CD4-positive, CD25-positive, alpha-beta regulatory T cell (primary cell): ENCODE measurements at places on chromosomes 5 and 9.

- no peak for DNase-seq
Measured at GRCh38 chr9:36288070-36288469, 29.8 kb upstream of the GNE start.

DNA sequence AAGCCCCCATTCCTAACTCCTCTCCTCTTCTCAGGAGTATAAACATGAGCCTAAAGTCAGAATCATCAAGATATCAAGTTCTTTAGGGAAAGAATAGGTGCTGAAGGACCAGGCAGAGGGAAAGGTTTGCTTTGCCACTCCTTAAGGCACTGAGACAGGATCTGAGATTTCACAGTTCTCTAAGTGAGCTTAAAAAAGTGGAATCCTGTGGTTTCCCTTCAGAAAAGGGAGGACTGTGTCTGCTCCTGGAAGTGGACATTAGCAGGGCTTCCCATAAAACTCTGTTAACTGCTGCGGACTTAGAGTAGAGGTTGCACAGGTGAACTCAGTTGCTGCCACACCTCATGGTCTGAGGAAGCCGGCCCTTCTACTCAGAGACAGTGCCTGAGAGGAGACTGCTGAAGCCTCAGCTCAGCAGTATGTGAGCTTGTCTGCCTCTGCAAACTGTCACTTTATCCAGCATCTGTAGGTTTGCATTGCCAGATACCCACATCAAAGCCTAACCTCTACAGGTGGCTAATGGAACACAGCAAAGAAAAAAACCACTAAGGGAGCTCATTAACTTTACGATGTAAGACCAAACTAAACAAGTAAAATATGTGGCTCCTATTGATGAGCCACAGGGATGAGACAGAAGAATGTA is 42.9 kb downstream of the RIC1 start:
- DNase-seq: peak; percentile 73

GRCh38 chr9:17130725-17131124 is 4.1 kb upstream of the CNTLN start:
- no peak for DNase-seq

DNA sequence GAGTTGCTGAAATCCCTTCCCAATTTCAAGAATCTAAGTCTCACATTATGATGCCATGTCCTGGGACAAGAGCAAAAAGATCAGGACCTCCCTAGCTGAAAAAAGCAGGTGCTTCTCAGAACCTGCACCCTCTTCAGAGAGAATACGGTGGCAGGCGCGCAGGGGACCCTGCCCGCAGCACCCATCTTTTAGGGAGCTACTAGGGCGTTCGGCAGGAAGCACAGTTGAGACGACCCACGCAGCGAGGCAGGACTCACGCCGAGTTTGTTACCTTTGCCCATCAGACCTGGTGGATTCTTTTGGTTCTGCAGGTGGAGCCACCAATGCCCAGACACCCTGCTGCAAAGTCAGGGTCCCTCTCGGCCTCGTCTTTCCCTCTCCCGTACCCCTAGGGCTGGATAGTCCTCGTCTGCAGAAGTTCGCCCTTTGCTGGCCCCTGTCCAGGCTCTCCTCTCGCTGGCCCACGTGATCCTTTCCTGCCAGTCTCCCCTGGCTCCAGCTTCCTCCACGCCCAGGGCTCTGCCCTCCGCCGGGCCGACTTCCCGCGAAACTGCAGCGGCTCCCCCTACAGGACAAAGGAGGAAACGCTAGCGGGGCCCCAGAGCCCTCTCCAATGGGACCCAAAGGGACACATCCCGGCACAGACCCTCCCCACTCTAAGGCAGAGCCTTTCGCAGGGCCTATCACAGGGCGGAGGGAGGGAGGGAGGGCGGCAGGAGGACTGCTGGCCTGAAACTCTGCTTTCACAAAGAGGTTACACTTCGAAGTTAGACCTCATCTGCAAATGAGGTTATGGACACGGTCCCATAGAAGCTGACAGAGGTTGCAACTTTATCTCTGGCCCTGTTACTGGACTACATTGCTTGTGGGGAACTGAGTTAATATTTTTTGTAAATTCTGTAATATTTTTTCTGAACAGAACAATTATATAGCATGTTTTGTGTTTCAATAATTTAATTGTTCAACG is 28.8 kb downstream of the TMEM174 start:
- DNase-seq: peak; percentile 44

GRCh38 chr9:36033788-36034187 is 2.9 kb upstream of the RECK start:
- DNase-seq: no peak

- no peak for DNase-seq
Measured at GRCh38 chr9:14415947-14416346, 102.0 kb upstream of the NFIB start.

GRCh38 chr9:128055344-128056040 is 11.6 kb downstream of the NAIF1 start:
- no peak for DNase-seq

DNA sequence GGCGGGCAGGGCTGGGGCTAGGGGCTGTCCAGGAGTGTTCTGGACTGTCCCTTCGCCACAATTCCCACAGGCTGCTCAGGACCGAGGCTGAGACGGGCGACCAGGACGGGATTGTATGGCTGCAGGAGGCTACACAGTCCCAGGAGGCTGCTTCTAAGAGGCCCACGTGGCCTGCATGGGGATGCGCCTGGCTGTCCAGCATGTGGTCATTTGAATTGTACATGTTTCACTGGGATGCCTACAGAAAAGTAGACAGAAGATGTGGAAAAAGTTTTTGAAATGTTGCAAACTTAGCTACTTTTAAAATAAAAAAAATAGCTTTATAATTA is 32.6 kb upstream of the SPTLC1 start:
- no peak for DNase-seq

DNA sequence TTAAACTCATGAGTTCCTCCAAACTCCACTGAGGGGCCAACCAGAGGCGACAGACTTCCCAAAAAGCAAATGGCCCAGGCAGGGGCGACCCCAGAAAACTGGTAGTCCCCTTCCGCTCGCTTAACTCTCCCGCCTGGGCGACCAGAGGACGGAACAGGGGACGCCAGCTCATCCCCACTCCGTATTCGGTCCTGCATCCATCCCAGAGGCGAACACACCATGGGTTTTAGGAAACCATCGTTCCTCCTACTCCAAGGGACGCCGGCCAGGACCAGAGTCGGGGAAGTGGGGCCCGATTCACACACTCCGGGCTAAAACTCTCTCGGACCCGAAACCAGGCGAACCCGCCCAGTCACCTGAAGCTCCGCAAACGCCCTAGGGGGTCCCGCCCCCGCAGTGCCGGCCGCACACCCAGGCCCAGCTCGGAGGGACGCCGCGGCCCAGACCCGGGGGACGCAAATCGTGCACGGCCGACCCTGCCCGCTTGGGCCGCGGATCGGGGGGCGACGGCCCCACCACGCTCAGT is 478 bp downstream of the TEX10 start:
- DNase-seq: peak; percentile 32

- no peak for DNase-seq
Measured at GRCh38 chr5:80781356-80781755, 126.6 kb upstream of the DHFR start.

GRCh38 chr9:107983181-107983603 is 493.6 kb upstream of the KLF4 start:
- DNase-seq: no peak

DNA sequence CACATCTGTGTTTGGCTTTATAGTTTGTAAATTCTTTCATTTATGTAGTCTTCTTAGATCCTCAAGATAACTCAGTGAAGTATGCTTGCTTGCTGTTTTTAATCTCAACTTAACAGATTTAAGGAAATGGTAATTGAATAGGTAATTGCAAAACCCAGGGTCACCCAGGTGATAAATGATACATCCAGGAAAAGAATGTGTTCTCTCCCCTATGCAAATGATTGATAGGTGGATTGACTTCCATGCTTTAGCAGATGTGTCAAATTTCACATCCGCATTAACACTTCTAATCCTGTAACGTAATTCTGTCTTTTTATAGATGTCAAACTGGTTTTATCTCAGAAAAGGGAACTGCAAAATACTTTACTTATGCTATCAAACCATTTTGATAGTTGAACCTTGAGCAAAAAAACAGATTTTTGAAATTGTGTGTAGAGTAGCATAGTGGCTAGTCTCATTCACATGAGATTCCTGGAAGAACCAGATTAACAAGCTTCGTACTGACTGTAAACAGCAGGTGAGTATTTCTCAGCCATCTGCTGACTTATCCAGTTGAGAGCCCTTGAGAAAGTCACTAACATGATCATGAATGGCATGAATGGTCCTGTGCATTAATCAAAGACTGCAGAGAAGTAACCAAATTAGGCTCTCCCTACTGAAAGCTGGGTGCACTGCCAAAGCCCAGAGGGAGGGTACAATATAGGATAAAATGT is 86.7 kb upstream of the PAM start:
- no peak for DNase-seq

DNA sequence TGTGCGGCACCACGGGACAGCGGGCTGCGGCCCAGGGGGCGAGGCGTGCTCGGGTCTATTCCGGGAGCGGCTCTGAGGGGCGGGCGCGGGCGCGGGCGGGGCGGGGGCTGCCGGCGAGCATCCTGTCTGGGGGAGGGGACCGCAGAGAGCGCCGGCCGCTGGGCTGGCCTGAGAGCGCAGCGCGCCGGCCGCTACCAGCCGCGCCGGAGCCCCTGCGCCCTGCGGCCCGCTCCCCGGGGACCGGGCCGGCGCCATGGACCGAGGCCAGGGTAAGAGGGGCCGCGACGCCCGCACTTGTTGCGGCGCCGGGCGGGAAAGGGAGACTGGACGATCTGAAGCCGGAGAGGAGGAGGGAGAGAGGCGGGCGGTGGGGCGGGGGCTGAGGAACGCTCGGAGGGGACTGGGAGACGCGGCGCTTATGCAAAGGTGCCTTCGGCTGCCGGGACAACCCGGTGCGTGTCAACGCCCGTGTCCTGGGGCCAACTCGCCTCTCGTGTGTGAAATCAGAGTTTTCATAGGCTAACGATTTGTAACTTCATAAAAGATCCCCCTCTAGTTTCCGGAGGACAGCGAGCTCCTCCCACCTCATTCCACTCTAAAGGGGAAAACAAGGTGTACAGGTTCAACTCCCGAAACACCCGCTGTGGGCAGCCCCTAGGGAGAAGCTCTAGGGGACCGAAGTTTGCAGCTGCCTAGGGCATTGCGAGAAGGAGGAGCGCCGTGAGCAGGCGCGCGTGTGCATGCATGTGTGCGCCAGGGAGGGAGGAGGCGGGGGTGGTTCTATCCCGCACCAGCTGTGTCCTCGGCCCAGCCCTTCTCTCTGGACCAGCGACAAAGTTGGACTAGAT is at the start of gene AFAP1L1:
Gene AFAP1L1, plus strand, starts transcription at position 144 of the 848 bp plus-strand sequence. Its CDS starts 110 bp downstream, at position 254.
- DNase-seq: no peak
